ENCODE measurements at places on chromosomes 4 and X.

DNA sequence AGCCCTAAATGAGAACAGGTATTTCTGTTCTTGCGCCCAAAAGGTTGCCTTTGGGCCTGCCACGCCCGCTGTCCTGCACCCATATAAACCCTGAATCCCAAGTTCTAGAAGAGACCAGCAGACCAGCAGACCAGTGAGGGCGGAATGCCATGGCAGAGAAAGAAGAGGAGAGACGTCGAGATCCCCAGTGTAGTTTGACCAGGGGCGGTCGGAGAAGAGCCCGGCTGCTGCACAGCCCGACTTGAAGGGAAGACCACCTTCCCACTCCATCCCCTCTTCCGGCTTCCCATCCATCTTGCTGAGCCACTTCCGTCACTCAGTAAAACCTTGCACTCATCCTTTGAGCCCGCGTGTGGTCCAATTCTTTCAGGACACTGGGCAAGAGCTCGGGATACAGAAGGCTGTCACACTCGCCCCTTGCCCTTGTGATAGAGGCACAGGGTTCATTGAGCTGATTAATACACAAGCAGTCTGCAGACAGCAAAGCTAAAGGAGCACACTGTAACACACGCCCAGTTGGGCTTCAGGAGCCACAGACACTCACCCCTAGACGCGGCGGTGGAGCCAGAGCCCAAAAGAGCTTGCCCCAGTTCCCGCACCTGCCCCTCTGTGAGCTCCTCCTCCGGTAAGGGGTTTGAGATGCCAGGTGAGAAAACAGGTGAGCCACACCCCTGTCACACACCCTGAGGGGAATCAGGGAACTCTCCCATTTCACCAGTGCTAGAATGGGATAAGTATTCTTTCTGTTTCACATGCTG is 230.8 kb downstream of the PCDH10 start:
- DNase-seq, result no peak

DNA sequence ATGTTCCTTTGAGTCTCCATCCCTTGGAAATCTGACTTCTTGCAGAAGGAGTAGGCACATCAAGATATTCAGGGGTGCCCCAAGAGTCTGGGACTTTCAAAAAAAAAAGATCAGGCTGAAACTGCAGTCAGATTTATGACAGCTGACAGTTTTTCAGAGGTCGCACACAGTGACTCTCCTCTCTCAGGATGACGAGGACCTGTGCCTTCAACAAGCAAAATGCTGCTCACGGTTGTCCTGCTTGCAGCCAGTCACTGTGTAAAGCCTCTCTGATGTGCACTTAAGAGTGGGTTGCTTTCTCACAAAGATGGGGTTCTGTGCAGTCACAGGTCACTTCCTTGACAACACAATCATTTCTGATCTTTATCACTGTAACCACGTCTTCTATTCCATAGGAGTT is 178.2 kb downstream of the PTTG2 start:
- no peak for DNase-seq

GRCh38 chr4:115664285-115664684 is 550.9 kb upstream of the NDST4 start:
- no peak for DNase-seq

DNA sequence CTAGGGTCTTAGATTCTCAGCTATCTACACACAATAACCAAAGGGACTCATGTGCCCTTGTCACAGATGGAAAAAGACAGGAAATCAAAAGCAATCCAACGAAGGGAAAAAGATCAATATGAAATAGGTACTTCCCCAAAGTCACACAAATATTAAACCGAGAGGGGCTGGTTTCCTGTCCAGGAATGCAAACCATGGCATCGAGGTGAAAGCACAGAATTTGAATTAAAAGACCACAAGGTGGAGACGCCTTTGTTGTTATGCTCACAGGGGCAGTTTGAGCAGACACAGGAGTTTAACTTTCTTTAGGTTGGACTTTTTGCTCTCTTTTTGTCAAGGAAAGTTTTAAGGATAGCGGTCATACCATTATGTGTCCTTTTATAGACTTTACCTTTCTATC is 14.3 kb downstream of the H2BW1 start:
- no peak for DNase-seq

DNA sequence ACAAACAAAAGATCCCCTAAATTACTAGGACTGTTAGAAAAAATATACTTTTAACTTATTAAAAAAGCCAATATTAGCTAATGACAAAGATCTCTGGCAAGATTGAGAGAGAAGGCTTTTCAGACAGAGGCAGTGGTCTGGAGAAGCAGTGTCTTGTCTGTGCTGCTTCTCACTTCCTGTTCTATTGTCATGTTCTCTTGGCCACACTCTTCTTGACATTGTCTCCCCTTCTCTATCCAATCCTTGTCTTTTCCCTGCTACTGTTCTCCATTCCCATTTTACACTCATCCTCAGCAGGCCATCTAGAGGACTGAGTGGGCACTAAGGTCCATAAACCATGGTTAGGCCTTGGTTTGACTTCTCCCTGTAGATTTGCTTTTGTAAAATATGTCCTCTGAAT is 14.0 kb upstream of the TAPT1 start:
- DNase-seq, result no peak

DNA sequence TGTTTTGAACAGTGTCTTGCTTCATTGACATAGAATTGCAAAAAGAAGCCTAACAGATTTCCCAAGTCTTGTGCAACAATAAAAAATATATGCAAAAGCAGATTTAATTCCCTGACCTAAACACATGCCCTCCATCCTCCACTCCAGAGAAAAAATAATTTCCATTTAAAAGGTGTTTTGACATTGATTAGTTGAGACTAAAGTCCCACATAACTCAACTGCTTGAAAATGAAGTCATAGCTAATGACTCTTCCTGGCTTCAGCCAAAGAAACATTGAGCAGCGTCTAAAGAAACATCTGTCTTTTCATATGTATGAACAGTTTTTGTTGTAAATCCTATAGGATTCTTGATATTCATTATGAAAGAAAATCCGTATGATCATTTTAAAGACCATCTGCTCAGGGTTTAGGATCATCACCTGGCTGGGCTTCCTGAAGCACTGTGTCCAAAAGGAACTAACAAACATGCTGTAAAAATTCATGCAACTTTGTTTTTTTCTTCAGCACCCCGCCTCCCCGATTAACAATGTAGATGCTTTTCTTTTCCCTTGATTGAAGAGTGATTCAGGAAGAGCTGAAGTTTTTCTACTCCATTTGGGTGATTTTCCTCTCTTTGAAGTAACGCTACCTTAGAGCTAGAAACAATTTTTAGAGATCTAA is 273.4 kb downstream of the HS3ST1 start:
- DNase-seq, result no peak

DNA sequence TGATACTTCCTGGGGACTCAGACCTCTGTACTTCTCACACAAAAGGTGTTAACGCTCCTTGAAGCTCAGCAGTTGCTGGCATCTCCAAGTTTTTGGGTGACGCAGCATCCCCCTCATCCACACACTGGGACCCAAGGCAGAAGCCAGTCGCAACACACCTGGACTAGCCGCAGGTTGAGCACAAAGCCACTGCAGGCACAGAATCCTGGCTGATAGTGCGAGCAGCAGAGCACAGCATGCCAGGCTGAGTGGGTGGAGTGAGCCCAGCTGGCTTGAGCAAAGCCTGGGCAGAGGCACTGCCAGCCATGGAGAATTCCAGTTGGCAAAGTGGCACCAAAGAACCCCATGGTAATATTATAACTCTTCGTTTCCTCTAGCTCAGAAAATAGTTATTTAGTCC is 873.2 kb upstream of the NDST4 start:
- DNase-seq, result no peak

GRCh38 chrX:78619834-78620233 is 39.3 kb downstream of the RTL3 start:
- no peak for DNase-seq

DNA sequence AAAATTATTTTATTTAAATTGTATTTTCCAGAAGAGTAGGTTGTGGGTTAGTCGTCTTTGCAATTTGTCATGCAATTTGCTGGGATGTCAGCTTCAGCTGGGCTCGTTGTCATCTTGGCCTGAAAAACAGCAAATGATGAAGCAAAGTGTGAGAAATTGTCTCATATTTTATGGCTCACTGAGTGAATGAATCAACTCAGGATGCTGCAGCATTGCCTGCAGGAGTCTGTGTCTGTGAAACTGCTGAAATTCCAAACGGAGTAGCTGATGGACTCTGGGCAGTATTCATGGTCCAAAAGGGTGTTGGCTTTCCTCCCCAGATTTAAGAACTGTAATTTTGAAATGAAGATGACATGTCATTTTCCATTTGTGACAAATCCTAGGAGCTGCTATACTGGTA is 37.2 kb downstream of the CXCL8 start:
- no peak for DNase-seq

DNA sequence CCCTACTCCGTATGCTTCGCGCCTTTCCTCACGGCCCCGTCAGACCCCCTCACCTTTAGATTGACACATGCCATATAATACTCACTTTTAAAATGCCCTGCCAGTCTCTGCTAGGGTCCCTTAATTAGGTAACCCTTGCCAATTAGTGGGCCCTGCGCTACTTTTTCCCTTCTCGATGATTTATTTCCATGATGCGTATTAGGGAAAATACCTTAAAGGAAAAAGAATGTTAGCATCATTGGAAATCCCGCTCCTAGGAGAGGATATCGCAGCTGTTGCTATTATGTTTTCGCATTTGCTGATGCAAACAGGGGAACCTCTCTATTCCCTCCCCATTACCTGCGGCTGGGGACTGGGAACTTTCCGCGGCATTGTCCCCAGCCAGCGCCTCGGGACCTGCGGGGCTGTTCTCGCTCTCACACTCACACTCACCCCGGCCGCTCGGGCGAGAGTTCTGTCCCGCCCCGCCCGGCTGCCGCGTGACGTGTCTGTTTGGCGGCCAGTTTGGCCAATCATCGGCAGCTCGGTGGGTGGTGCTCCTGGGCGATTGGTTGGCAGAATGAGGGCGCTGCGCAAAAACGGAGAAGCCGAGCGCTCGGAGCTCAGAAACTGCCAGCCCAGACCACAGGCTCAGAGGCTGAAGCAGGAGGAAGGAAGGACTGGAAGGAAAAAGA is at the start of gene PCDH10:
Gene PCDH10 (plus strand): TSS at position 605 of the 674 bp plus-strand sequence. CDS start 847 bp downstream, outside the sequence.
- no peak for DNase-seq

DNA sequence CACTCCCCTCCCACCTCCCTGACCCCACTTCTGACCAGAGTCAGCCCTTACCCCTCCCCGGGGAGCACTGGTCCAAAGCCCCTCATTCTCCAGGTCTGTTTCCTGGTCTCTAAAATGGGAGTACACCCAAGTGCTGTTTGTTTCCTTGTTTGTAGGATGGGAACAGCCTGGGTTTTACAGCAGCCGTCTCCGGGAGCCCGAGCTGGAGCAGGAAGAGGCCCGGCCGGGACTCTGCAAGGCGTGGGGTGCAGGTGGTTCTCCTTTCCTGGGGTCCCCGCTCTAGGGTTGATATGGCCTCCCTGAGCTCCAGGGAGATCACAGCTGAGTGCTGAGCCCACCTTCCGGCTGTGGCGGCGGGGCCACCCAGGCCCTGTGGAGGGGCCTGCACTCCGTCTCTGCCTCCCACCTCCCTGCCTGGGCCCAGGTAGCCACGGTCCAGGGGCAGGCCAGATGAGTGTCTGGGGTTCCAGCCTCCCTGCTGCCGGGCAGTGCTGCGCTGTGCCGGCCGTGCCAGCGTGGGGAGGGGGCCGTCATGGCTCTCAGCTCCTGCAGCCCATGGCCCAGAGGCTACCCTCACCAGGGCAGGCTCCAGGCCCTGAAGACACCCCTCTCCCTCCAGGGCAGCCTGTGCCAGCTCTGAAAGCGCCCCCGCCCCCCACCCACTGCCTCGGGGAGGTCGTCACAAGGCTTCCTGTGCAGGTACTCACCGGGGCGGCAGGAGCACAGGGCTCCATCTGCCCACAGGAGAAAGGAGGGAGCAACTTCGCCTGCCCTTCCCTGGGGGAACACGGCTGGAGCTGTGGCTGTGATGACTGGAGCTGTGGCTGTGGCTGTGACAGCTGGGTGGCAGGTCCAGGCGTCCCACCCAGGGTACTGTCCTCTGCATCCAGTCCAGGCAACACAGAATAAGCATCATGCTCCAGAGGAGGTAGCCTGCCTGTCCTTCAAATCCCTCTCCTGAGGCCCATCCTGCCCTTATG is 98.8 kb downstream of the ADRA2C start:
- no peak for DNase-seq

DNA sequence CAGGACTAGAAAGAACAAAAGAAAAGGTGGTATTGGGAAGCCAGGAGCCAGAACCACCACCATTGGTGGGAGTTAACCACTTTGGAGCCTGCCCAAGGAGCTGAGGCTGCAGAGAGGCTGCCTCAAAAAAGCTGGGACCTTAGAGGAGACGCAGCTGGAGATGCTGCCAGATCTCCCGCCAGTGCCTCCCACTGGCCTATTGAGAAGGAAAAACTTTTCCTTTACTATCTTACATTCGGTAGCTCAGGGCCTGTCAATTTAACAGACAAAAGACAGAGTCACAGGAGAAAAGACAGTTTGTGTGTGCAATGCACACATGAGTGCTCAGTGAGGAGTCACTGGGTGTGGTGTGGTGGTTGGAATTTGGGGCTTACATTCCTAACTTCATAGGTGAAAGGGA is 52.4 kb upstream of the HPSE start:
- no peak for DNase-seq

DNA sequence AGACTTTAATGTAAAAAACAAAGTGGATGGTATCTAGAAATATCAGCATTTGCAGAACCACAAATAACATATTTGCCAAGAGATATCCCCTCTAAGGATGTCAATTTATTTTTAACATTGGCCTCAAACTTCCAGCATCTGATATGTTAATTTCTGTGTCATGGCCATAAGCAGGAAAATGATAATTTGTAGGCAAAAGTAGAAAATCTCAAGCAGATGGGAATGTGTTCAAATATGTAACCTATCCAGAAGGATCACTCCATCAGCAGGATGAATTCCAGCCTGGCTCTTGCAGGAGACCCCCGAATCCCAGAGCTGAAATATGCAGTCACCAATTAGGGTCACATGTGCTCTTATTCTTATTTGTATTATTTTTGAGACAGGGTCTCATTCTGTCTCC is 55.4 kb upstream of the PRKX start:
- no peak for DNase-seq

GRCh38 chr4:19689511-19689910 is 562.2 kb upstream of the SLIT2 start:
- no peak for DNase-seq

DNA sequence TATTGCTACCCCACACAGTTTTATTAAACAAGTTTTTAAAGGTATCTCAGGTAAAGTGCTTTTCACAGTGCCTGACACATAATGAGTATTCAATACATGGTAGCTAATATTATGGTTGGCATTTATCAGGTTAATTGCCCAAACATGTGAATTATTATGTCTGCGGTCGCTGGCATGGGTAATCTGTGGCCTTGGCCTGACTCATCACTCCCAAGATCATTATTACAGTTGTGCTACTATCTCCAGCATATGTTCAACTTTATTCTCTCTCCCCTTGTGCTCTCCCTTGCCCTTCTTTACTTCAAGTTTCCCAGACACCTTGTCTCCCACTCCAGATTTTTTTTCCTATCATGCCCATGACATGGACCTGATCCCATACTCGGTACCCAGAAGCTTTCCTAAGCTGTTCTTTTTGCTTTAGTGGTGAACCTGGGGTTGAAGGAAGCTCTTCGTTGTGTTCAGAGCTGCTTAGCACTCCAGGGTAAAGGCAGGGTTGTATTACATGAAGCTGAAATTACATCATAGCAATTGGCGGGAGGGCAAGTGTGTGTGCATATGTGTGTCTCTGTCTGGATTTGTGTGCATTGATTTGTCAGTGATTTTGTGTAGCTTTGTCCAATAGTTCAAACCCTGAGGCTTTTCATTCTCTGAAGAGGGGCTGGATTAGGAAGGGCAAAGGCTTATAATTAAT is 176.5 kb upstream of the NRK start:
- DNase-seq, result no peak
